Hematopoietic multipotent progenitor cell treated with erythropoietin and hydrocortisone succinate and interleukin-3 and kit ligand, for 4 days (in vitro differentiated cells): ENCODE measurements at places on chromosomes 3 and 15.

DNA sequence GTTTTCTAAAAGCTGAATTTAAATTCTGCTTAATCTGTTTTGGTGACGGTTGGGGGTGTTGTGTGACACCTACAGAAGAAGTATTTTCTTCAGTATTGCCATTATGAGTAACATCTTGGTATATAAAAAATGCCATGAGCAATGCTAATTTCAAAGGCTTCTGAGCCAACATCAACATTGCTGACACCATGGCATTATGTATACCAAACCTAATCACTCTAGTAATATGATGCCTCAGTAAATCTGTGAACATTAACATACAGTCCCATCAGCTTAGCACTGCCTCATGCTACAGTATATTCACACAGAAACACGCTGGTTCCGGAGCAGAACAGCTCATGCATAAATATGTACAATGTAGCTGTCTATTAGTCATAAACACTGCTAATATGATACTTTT lies 75.8 kb downstream of the ZPLD1 start:
- DNase-seq, result no peak

DNA sequence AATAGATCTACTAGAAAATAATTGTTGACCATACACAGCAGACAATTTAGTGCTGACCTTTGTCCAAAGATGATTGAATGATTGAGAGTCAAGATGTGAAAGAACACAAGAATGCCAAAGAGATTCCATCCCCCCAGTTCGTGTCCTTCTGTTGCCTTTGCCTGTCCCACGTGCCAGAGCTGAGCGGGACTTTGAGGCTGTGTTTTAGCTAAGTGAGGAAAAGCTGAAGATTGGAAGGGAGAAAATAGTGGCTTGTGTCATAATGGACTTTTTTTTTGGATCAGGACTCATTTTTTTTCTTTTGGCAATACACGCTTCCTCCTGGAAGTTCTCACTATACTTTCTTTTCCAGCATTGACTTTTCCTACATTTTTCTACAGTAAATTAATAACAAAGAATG lies 206.6 kb upstream of the MDFIC2 start:
- no peak for DNase-seq

- no peak for DNase-seq
These were observed 46.1 kb upstream of the KLHL25 start for GRCh38 chr15:85840802-85841152.

- DNase-seq, result no peak
These were observed 553.1 kb downstream of the FHIT start for GRCh38 chr3:60698117-60698516.

DNA sequence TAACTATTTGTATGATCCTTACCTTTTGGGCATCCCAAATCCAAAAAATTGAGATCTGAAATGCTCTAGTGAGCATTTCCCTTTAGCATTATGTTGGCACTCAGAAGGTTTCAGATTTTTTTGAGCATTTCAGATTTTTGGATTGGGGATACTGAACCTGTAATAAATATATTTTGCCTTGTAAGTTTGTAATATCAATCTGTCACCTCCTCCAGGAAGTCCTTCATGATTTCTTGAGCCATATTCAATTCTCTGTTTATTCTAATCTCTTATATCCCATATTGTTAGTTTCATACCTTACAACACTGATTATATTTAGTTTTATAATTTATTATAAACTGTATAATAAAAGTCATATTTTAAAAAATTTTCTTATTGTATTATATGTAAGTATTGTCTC lies 215.2 kb downstream of the BBX start:
- no peak for DNase-seq

- DNase-seq, result peak; percentile 11
These were observed 108.3 kb upstream of the MME start for GRCh38 chr3:154971771-154972326.

DNA sequence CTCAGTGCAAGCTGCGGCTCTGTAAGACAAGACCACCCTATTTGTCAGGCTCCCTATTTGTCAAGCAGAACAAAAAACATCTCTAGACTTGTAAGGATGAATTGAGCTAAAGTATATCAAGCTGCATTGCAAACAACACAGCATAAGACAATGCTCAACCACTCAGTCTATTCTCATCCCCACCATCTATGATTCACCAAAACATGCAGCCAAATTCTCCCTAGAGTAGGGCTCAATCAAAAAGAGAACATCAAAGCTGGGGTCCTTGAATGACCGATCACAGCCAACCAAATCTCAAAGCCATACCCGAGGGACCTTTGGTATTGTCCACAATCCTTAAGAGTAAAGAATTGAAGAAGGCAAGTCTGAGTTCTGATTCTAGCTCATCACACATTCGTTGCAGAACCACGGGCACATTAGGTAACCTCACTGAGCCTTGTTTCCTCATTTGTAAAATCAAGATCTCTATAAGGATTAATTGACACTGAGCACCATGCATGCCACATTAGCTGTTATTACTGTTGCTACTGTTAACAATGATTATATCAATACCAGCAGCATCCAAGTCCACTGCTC lies 31.2 kb downstream of the RFTN1 start:
- DNase-seq, result no peak

DNA sequence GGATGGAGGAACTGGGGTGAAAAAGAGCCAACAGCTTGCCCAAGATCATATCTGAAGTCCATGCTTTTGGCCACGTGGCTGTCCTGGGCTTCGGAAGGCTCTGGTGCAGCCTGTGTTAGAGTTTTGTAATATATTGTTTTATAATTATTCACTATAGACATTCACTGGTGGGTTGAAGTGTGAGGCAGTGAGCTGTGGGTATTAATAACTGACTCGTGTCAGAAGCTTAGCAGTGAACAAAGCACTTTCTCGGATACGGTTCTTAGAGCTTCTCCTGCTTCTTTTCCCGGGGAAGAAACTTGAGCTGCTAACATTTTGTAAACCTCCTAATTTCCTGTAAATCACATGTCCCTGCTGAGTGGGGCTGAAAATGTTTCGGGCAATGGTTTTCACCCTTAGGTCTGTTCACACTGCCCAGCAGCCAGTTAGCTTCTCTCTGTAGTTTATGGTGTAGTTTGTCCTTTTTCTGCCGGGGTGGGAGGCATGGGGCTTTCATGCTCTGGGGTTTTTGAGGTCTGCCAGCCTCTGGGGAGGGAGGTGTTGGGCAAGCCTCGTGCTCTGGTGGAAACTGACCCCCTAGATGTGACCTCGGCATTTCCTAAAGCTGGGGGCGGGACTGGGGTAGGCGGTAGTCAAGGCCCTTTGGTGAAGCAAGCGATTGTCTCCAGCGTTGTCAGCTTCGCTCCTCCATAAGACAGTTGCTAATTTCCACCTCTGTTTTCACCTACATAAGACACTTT lies 1.7 kb downstream of the MRAS start:
- DNase-seq, result peak; percentile 52

DNA sequence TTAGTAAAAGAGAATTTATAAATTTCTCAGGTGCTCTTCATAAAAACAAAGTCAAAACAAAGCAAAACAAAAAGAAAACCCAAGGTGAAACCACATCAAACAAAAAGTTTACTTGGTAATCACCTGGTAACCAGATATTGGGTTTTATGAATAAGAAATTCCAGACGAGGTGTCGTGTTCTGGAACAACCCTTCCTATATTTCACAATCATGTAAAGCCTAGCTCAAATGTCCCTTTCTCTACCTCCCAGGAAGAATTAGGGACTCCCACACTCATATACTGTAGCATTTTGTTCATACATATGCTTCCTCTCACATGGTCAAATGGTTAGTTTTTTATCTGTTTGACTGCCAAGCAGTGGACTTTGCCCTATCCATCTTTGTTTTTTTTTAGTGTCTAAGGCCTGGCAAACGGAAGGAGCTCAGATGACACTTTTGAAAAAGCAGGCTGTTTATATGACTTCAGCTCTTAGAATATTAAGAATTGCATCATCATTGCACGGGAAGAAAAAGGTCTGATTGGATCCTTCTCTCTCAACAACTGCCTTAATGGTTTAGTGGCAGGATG lies 326.7 kb upstream of the TBL1XR1 start:
- DNase-seq, result no peak

- no peak for DNase-seq
These were observed 81.8 kb downstream of the ALCAM start for GRCh38 chr3:105448338-105448982.

DNA sequence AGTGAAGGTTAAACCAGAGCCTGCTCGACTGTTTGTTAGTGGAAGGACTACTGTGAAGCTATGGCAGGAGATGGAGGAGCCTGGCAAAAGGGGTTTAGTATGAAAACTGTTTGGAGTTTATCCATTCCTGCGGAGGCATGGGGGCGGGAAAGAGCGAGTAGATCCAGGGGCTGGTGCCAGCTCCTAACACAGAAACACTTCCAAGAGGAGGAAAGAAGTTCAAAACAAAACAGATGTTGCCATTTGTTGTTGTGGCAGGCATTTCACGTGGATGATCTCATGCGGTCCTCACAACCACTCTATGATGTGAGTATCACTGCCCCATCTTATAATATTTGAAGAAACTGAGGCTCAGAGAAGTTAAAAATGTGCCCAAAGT lies 30.7 kb upstream of the KY start:
- DNase-seq, result no peak

DNA sequence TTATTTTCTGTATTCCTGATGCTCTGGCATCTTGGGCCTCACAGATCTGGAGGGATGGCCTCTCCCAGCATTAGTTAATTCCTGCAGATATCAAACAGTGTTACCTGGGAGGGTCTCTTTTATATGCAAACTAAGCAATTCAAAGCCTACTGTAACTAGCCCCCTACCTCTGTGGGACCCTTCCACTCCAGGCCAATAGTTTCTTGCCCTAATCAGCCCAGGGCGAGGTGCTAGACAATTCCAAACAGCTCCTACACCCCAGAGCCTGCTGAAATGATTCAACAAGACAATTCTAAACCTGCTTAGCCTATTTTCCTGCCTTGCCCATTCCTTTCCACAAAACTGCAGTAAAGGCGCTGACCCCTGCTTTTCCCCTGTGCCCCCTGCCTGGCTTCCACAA lies 106.6 kb upstream of the IGSF10 start:
- DNase-seq, result no peak

- no peak for DNase-seq
These were observed 69.3 kb upstream of the CBLB start for GRCh38 chr3:105938101-105938500.

- peak; percentile 68 for DNase-seq
These were observed 6.4 kb upstream of the ISL2 start for GRCh38 chr15:76330080-76330680.

- no peak for DNase-seq
These were observed 18.3 kb upstream of the SLMAP start for GRCh38 chr3:57737840-57738239.

- DNase-seq, result peak; percentile 84
These were observed 30.2 kb downstream of the BCL2L10 start for GRCh38 chr15:52082197-52083036.

DNA sequence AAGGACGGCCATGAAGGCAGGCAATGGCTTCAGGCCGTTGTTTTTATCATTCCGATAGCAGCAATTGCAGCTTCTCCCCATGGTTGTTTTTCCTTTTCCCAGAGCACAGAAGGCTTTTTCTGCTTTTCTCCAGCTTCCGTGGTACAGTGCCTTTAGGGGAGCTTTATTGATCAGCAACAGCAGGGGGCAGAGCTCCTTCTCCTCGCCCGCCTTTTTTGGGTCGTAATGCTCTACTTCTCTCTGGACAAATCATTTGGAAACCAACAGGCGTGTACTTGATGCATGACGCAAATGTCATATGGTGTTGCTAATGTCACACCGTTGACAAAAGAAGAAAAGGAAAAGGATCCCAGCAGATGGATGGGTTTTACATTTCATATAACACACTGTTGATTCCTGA lies 79.7 kb upstream of the SNRK start:
- no peak for DNase-seq

GRCh38 chr3:16825617-16826204 lies 59.0 kb upstream of the PLCL2 start:
- DNase-seq, result no peak

DNA sequence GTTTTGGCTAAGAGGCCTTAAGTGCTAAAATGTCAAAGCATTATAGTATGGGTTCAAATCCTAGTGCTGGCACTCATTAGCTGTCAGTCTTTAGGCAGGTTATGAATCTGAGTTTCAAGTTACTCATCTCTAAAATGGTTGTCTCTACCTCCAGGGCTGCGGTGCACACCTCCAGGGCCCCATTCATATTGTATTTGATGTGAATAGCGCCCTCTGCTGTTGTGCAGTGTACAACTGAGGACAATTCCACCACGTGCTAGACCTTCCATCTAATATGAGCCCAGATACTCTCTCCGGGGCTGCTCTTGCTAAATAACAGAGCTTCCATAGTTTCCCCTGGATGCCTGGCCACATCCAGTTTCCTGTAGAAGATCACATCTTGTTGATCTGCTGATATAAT lies 54.3 kb downstream of the OXNAD1 start:
- peak; percentile 78 for DNase-seq

DNA sequence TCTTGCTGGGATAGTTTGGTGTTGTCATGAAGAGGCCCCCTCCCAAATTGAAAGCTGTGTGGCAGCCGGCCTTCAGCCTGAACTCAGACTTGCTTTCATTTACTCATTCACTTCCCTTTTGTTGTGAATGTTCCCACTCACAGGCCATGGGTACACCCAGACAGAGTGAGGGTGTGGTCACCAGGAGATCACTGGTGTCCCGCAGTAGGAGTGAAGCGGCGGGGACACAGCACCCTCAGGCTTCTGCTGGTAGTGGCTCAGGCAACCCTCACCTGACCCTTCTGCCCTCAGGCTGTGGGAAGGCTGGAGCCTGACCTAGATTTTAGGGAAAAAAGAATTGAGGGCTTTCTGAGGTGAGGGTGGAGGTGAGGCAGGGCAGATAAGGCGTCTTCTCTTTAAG lies 244.4 kb downstream of the SOX2 start:
- no peak for DNase-seq

- no peak for DNase-seq
These were observed 269.9 kb downstream of the TIGIT start for GRCh38 chr3:114563720-114564119.

DNA sequence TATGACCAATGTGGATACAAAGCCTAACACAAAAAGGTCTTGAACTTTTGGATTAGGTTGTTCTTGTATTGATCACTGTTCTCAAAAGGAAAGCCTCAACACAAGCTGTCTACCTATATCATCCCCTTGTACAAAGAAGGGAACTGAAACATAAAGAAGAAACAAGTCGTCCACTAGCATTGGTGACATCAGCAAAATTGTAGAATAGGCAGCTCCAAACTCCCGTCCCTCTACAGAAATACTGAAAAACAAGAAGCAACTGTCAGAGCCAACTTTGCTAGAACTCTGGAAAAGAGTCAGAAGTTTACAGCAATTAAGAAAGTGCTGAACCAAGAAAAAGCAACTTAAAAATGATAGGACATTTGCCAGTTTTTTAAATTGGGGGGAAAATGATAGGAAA lies 7.5 kb upstream of the NR1I2 start:
- no peak for DNase-seq
